WTC11 (cell line): ENCODE measurements at places on chromosomes 1 and 21. TPM values are rescaled to one million over a fixed set of nuclear protein-coding genes. Genes with fewer than 3 reads are reported as not detected.

DNA sequence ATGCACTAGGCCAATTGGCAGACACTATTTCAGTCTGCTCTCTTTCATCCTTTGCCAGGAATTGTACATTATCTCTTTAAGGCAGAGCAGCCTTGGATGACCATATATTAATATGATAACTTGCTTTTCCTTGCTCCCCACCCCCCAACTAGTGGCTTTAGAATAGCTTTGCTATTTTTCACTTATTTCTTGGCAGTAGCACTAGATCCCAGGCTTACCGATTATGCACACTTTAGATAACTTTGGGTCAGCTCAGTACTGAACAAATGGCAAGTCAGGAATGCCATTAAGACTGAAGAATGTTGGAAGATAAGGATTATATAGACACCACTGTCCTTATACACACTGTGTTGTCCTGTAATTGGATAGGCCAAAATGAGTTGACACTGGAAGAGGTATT, 146.4 kb downstream of the FGGY start:
- H3K4me1 ChIP-seq, result peaks cover 35% of the 10 kb centered on the region
- no peak overlapping the region for H3K27ac ChIP-seq
- H3K36me3 ChIP-seq, result peaks cover 14% of the 10 kb centered on the region
- DNase-seq, result no peak

GRCh38 chr1:102919659-102920058, 188.7 kb downstream of the COL11A1 start:
- H3K4me3 ChIP-seq, result no peak overlapping the region
- no peak for DNase-seq
- H3K27ac ChIP-seq, result no peak overlapping the region
- no peaks in the 10 kb centered on the region for H3K36me3 ChIP-seq
- no peaks in the 10 kb centered on the region for H3K27me3 ChIP-seq
- H3K4me1 ChIP-seq, result no peaks in the 10 kb centered on the region

Gene LRRN2
- total RNA-seq, result 3.2 to 5.3 TPM (median 3.4 TPM) in 3 replicates

GRCh38 chr1:9048551-9048950, 20.9 kb downstream of the SLC2A5 start:
- DNase-seq, result no peak
- no peak overlapping the region for H3K4me3 ChIP-seq
- H3K27ac ChIP-seq, result no peak overlapping the region
- no peaks in the 10 kb centered on the region for H3K36me3 ChIP-seq

- DNase-seq, result no peak
- H3K27ac ChIP-seq, result no peak overlapping the region; the same call in 1 of the 2 replicates
- H3K4me1 ChIP-seq, result peaks cover 37% of the 10 kb centered on the region
- peaks cover 11% of the 10 kb centered on the region for H3K27me3 ChIP-seq
- no peaks in the 10 kb centered on the region for H3K36me3 ChIP-seq
Observed at GRCh38 chr1:24289937-24290595, 29.1 kb upstream of the GRHL3 start.

GRCh38 chr1:19921310-19921709, 2.1 kb downstream of the PLA2G2E start:
- H3K27ac ChIP-seq, result no peak overlapping the region
- no peaks in the 10 kb centered on the region for H3K36me3 ChIP-seq
- peaks cover 9% of the 10 kb centered on the region; the same call in 1 of the 2 replicates for H3K4me1 ChIP-seq
- no peak overlapping the region for H3K4me3 ChIP-seq
- H3K27me3 ChIP-seq, result no peaks in the 10 kb centered on the region; the same call in 1 of the 2 replicates

Gene TFF3
- 2.9 to 4.2 TPM (median 3.5 TPM) in 3 replicates for total RNA-seq
